ENCODE measurements at places on chromosomes 13 and 19. TPM values are rescaled to one million over a fixed set of nuclear protein-coding genes. Genes with fewer than 3 reads are reported as not detected.

Gene PGLYRP2
- total RNA-seq: 0.59 TPM

Gene KIR2DL1
- 0.24 TPM for total RNA-seq

Gene SLITRK5
- total RNA-seq: 10.5 TPM

Gene ACER1
- 0.21 TPM for total RNA-seq

Gene RFPL4A
- total RNA-seq: not detected

Gene APOE
- 100 TPM for total RNA-seq

Gene FGF21
- total RNA-seq: 0.29 TPM

Gene ZNF563
- 5.3 TPM for total RNA-seq

Gene PRSS57
- total RNA-seq: not detected

Gene PRR22
- total RNA-seq: 1.9 TPM

Gene NCAN
- total RNA-seq: 35.3 TPM

Gene FFAR1
- 0.16 TPM for total RNA-seq

Gene ZNF154
- 3.4 TPM for total RNA-seq

Gene ABHD13
- total RNA-seq: 12.1 TPM

Gene SLC6A16
- 0.30 TPM for total RNA-seq

Gene MCF2L
- total RNA-seq: 30.1 TPM

Gene GIPC3
- 0.24 TPM for total RNA-seq

Gene PRR12
- total RNA-seq: 8.0 TPM

Gene KIR3DL1
- not detected for total RNA-seq

Gene MCEMP1
- total RNA-seq: 0.85 TPM

Gene KRTDAP
- not detected for total RNA-seq

Gene XPO4
- 14.4 TPM for total RNA-seq

Gene TRIP10
- 8.8 TPM for total RNA-seq

Gene USHBP1
- total RNA-seq: not detected

Gene KISS1R
- not detected for total RNA-seq

Gene PNMA8B
- 5.4 TPM for total RNA-seq

Gene GPR12
- 0.17 TPM for total RNA-seq

Gene RFX1
- total RNA-seq: 11.8 TPM

Gene EPSTI1
- 0.16 TPM for total RNA-seq

Gene RINL
- total RNA-seq: 6.5 TPM

Gene PRR19
- total RNA-seq: 1.0 TPM

Gene CABP5
- total RNA-seq: 0.16 TPM

Gene INSR
- total RNA-seq: 15.5 TPM

Gene S1PR2
- 4.1 TPM for total RNA-seq

Gene FFAR2
- total RNA-seq: 0.15 TPM

Gene HIPK4
- 0.52 TPM for total RNA-seq

Gene FFAR3
- total RNA-seq: not detected

Gene CGB8
- total RNA-seq: 0.77 TPM

Measured in motor neuron (in vitro differentiated cells).